ENCODE measurements at places on chromosomes 1 and 21.
A peak's percentile ranks its signal among the peaks of the same experiment; 100 is the strongest.

DNA sequence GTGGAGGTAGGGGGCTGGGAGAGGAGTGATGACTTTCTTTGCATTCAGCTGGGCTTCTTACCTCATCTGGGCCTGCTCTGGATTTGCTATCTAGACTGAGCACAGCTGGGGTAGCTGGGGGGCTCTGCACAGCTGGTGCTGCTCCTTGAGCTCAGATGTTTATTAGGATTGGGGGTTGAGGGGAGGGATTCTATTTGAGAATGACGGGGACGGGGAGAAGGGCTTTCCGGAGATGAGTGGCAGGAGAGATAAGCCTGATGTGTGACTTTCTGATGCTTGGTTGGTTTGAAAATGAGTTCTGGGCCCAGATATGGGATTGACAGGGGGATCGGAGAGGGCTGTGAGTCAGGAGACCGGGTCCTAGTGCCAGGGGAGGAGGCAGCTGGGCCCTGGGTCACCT, 146.1 kb upstream of the CSF3R start:
- no peak for DNase-seq

DNA sequence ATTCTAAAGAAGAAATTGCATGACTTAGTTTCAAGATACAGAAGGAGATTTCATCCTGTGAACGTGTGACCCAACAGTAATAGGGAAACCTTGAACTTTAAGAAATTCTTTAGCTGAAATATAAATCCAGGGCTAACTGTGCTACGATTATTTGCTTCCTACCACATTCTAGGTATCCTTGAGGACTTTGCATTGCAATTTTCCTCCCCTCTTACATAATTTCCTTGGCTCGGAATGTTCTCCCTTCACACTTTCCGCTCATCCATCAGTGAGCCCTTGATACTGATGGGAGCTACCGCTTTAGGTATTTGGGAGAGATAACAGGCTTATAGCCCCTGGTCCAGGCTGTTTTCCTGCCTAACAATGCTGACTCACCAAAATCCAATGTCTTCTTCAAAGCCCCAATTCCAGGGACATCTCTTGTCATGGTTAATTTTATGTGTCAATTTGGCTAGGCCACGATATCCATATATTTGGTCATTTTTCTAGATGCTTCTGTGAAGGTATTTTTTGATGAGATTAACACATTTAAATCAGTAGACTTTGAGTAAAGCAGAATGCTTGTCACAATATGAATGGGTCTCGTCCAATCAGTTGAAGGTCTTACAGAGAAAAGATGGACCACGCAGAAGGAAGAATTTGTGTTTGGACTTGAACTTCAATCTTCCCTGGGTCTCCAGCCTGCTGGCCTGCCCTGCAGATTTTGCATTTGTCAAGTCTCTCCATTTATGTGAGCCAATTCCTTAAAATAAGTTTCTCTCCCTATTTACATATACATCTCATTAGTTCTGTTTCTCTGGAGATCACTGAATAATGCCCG, 121.2 kb downstream of the PTPN14 start:
- DNase-seq: no peak

- no peak for DNase-seq
Measured at GRCh38 chr1:85245891-85246290, 13.6 kb downstream of the C1orf52 start.

DNA sequence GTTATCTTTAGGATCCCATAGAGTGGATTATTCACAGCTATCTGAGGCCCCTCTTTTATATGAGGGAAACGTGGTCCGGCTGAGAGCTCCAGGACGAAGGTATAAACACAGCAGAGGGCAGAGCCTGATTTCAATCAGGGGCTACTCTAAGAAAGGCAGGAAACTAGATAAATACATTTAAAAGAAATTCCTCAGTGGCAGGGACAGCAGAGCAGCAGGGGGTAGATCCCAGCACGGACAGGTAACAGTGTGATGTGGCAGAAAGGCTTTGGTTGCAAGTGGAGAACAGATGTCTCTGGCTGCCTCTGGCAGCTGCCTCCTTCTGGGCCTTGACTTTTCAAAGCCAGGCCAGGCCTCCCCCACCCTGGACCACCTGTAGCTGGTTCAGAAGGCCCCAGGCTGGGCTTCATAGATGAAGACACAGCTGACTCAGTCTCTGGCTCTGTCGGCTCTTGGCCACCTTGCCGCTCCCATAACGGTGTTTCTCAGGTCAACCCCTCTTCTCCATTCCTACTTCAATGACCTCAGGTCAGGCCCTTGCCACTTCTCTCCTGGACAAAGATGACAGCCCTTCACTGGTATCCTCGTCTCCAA, 43.8 kb downstream of the FAM78B start:
- no peak for DNase-seq

GRCh38 chr21:40827509-40827908, 19.4 kb downstream of the DSCAM start:
- DNase-seq: no peak

DNA sequence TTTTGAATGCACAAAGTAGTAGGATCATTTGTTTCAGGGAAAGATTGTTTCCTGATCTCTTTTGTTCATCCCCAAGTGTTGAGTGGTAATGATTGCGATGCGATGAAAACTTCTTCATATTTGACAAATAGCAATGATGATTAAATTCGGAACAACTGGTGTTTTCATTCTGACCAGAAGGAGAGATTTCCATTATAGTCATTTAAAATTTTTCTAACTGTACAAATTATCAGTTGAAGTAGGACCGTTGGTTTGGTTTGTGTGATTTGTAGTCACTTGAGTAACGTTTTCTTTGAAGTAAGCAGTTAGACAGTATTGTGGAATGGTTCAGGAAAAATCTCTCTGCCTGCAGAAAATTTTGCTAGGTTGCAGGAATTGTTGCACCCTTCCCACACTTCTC, 5.9 kb downstream of the NFYC start:
- DNase-seq: peak; percentile 28

- DNase-seq: no peak
Measured at GRCh38 chr1:83818916-83819315, 180.0 kb downstream of the TTLL7 start.

GRCh38 chr1:183830389-183830788, 25.5 kb downstream of the RGL1 start:
- DNase-seq: no peak

- no peak for DNase-seq
Measured at GRCh38 chr21:45094412-45094811, 20.0 kb downstream of the ADARB1 start.

DNA sequence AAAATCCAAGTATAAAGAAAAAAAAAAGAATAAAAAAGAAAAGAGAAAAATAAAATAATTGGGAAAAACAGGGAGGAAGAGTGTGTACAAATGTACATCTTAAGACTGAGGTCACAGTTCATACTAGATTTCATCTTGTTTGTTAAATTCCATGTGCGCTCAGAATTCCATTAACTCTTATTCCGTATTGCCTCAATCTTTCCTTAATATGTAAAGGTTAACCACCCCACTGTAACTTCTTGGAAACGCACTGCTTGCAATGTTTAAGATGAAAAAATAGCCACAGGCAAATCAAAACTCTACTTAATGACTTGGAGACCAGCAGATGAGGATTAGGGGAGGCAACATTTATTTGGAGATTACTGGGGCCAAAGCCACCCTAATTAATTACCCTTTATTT, 23.9 kb upstream of the KCNE1 start:
- DNase-seq: no peak

DNA sequence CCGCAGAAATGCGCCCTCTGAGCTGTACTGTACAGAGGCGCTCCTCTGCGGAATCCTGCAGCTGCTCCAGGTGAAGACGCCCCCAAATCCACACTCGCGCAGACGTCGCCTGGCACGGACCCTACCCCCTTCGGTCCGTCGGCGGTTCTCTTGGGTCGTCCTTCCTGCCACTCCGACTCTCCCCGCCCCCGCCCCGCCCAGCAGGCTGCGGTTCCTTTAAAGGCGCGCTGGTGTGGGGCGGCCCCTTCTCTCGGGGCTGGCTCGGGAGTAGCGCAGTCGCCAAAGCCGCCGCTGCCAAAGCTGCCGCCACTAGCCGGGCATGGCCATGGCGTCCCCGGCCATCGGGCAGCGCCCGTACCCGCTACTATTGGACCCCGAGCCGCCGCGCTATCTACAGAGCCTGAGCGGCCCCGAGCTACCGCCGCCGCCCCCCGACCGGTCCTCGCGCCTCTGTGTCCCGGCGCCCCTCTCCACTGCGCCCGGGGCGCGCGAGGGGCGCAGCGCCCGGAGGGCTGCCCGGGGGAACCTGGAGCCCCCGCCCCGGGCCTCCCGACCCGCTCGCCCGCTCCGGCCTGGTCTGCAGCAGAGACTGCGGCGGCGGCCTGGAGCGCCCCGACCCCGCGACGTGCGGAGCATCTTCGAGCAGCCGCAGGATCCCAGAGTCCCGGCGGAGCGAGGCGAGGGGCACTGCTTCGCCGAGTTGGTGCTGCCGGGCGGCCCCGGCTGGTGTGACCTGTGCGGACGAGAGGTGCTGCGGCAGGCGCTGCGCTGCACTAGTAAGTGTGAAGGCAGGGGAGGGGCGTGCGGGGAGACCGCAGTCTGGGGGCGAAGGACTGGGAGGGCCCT, at the start of gene RASSF5:
RASSF5 (plus strand) TSS at position 248 of the 846 bp plus-strand sequence; CDS start at position 320, 72 bp downstream.
- peak; percentile 87 for DNase-seq

DNA sequence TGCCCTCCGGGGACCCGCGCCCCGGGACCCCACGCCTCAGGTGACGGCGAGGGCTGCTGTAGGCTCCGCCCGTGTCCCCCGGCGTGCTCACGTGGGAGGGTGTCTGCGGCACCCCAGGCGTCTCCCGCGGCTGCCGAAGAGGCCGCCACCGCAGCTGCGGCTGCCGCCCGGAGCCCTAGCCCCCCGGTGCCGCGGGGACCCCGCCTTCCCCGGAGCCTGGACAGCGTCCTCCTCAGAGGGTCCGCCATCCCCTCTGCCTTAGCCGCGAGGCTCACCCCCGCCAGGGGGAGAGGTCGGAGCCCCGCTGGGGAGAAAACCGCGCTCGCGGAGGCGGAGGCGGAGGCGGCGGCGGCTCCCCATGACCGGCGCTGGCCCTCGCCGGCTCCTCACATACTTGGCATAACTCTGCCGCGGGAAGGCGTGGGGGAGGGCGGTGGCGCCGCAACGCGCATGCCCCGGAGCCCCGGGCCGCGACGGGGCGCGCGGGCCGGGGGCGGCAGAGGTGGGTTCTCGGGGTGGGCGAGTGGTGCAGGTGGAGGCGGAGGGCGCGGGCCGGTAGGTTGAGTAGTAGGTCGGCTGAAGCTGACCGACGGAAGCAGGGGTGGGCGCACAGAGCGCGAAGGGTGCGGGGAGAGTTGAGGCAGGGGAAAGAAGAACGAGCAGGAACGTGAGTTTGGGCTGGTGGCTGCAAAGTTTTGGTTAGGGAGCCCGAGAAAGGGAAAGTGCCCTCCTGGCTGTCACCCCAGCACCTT, 700 bp upstream of the SYDE2 start:
- DNase-seq: peak; percentile 37

GRCh38 chr1:109849655-109850054, 61.0 kb upstream of the CSF1 start:
- DNase-seq: no peak

DNA sequence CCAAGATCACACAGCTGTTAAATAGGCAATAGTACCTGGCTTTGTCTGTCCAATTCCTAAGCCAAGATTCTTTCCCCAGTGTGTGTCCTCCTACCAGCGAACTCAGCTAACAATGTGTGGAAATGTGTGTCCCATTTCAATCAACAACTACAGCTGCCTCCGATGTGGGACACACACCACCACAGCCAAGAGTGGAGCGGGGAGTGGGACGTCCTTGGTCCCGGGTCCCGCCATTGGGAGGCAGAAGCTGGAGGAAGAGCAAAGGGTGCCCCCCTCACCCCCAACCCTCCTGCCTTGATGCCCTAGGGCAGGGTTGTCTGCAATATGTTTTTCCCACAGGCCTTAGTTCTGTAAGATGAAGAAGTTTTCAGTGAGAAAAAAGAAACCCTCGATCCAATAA, 265.4 kb upstream of the RAB4A start:
- no peak for DNase-seq

- DNase-seq: no peak
Measured at GRCh38 chr1:32480761-32481160, 15.9 kb downstream of the ZBTB8B start.

- DNase-seq: no peak
Measured at GRCh38 chr1:109441069-109441468, 14.8 kb upstream of the PSMA5 start.

- no peak for DNase-seq
Measured at GRCh38 chr1:102098536-102098935, 101.8 kb upstream of the OLFM3 start.

DNA sequence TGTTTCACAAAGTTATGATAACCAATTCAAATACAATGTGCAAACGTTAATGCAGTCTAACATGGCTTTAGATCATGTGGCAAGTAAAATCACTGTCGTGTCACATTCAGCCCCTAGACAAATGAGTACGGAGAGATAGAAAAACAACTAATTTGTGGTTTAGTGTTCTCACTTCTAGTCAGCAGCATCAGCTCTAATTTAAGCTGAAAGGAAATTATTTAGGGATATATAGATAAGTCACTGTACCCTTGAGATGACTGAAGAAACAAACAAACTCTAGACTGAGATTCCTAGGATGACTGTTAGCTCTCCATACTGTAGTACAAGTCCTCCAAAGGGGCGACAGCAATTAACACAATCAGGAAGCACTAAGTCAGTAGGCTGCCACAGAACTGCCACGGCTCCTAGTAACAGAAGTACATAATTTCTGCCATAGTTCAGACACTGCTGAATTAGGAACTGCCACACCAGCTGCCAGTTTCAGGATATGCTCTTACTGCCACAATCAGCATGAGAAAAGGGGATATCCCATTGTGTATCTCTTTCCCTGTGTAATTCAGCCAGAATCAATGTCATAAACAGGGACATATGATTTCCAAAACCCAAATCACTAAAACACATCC, 150.4 kb upstream of the NEGR1 start:
- DNase-seq: no peak

GRCh38 chr21:17796037-17796403, 23.1 kb downstream of the C21orf91 start:
- no peak for DNase-seq

- DNase-seq: no peak
Measured at GRCh38 chr1:214604523-214604922, 1.5 kb downstream of the CENPF start.

DNA sequence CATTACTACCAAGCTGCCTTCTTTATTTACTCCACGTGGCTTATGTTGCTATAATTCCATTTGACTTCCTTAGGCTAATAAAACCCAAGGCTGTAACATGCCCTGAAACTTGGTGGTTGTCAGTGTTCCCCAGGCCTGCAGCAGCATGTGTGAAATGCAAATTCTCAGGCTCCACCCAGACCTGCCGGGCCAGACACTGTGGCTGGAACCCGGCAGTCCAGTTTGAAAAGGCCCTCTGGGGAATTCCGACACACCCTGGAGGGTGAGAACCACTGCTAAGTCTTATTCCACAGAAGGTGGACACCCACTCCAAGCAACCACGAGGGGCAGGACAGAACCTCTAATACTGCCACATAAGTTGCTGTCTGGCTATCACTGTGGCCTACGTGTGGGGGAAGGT, 41.4 kb downstream of the URB1 start:
- DNase-seq: no peak

GRCh38 chr21:46189213-46189958, 5.1 kb upstream of the SPATC1L start:
- DNase-seq: no peak
